ENCODE measurements at places on chromosomes 1 and 21.

GRCh38 chr1:19757641-19758040 lies 42.1 kb downstream of the TMCO4 start:
- no peak for DNase-seq

GRCh38 chr1:147603986-147604385 lies 62.7 kb downstream of the BCL9 start:
- DNase-seq = no peak

DNA sequence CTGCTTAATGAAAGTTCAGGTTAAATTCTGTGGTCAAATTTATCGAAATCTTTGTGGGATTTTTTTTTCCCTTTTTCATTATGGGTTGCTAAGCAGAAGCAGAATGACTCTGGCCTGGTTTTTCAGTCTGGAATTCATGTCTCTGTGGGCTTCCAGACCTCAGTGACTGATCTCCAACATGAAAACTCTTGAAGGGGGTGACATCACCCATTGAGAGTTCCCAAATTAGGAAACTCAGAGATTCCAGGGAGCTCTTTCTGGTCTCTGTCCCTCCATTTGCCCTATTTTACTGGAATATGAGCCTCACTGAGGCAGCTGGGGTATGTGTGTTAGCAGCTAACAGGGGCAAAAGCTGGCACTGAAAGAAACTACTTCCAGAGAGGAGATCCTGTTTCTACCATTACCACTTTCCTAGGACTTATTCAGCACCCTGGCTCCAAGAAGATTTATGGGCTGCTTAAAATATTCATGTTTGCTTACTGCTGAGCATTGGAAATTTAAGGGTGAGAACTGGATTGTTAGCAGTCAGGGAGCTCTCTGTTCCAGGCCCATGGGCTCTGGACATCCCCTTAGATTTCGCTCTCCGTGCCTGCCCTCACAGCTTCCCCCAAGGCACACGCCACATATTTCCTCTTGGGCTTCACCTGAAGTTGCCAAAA lies 203.4 kb upstream of the SPAG17 start:
- no peak for DNase-seq

DNA sequence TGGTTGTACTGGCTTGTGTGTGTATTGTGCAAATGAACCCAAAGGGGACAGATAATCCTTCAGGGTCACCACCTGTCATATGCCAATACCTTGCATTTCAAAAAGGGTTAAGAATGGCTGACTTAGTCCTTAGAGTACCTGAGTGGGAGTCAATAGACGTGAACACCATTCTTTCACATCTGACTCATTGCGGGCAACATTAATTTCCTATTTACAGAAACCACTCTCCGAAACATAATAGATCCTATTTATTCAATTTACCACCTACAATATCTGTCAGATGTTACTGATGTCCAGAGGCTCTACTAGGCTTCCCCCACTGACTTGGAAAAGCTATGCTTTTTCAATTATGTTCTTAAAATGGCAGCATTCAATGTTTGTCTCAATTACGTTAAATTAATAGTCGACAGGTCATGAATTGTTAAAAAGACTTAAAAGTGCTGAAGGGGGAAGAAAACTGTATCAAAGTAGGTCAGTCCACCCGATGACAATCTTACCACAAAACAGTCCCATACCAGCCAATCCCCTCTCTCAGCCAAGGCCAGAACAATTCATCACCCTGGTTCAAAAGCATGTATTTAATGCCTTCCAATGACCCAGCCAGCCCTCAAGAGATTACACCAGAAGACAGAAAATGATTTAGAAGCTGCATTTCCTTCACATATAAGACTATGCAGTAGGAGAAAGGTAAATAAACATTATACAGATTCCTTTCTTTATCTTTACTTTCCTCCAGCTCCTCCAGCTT lies 48.6 kb upstream of the PLA2G2C start:
- no peak for DNase-seq

DNA sequence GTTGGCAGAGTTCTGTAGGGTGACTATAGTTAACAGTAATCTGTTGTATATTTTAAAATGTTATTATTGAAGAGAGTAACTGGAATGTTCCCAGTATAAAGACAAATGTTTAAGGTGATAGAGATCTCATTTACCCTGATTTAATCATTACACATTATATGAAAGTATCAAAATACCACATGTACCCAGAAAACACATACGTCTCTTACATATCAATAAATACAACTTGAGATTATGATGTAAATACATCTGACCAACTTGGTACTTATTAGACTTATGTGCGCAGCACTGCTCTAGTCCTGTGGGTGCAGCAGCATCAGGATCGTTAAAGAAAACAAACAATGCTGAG lies 670 bp upstream of the PARK7 start:
- no peak for DNase-seq

DNA sequence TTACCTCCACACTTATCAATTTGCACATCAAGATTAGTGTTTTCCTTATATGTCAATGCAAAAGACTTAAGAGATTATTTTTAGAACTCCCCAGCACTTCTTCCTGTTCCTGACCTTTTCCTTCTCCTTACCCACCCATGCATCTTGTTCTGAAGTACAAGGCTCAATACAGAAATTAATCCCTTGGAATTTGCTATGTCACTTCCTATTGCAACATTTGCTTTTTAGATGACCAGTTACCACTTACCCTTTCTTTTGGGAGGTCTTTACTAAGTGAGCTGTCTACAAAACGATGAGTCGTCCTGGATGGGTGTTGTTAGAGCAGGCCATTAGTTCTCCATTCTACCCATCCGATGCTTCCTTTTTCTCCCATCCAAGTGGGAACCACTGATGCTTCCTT lies 221.2 kb downstream of the FMN2 start:
- no peak for DNase-seq

DNA sequence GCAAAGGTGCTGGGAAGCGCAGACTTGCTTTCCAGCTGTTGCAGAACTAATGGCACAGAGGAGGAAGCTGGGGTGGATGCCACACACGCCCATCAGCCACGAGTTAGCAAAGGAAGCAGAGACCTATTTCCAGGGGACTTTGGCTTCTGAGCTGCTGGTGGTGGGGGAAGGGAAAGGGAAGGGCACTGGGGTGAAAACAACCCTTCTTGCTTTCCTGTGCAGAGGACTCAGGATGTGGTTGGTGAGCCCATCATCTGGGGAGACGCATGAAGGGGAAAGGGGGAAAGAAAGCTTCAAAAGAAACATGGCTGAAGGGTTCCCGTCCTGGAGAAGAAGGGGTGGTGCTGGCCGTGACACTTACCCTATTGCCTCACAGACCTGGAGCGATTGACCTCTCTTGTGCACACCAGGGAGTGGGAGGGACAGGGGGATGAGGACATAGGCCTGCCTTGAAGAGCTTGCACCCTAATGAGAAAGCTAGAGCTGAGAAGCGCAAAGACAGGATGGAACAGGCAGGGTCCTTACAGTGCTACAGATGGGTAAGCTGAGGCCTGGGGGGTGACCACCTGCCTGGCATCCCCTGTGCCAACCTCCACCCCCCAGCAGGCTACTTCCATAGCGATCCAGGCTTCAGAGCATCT lies 140.8 kb upstream of the RAB4A start:
- DNase-seq = no peak

DNA sequence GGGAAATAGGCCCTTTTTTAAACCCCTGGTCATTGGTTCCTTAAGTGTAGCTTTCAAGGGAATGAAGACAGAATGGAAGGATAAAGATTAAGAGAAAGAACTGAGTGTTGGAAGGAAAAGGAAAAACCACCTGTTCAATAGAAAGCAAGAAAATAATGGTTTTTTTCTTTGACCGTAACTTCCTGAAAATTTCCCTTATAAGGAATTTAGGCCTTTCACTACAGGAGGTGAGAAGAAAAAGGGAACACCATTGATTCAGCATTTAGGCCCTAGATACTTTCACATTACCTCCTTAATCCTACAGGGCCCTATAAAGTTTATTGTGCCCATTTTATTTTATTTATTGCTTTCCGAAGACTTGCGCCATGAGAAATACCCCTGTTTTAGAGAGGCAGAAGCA lies 18.9 kb downstream of the KPNA6 start:
- DNase-seq = no peak

GRCh38 chr1:225608014-225608796 lies 44.7 kb downstream of the ENAH start:
- DNase-seq = no peak

DNA sequence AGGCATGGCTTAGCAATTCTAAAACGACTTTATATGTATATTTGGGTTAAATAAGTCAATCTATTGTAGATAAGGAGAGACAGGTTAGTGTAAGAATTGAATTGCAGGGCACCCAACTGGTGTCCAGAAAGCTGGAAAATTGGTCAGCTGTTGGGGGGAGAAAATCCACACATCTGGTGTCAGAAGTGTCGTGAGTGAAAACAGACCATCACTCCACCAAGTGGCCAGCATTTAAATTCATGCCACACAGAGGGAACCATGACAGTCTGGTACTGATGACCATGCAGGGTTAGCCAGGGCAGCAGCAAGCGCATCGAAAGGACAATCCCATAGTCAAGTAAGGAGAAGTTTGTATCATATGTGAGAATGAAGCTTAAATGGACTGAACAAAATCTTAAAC lies 11.7 kb downstream of the LAX1 start:
- DNase-seq = no peak

DNA sequence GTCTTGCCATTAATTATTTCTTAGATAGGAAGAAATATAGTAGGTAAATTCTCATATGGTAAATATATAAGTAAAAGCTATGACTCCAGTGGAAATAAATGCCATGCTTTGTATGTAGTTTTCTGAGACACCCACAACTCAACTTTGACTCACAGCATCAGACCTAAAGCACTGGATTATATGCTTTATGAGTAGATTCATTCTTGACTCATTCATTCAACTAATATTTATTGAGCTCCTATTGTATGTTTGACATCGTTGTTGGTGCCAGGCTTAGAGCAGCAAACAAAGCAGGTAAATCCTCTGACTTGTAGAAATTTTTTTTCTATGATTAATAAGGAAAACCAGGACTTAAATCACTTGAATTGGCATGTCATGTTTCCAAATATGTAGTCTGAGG lies 211.4 kb downstream of the PTPRC start:
- DNase-seq = no peak

DNA sequence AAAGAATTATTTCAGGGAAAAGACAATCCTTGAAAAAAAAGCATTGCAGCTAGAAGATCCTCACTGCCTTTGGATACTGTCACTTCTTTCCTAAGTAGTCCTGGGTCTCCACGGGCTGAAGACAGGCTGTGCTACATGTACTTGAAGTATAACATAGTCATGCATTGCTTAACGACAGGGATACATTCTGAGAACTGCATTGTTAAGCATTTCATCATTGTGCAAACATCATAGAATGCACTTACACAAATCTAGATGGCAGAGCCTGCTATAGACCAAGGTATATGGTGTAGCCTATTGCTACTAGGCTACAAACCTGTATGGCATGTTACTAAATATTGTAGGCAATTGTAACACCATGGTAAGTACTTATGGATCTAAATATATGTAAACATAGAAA lies 54.0 kb downstream of the KIAA0040 start:
- DNase-seq = no peak

GRCh38 chr21:27393726-27394125 lies 426.8 kb upstream of the ADAMTS5 start:
- DNase-seq = no peak

DNA sequence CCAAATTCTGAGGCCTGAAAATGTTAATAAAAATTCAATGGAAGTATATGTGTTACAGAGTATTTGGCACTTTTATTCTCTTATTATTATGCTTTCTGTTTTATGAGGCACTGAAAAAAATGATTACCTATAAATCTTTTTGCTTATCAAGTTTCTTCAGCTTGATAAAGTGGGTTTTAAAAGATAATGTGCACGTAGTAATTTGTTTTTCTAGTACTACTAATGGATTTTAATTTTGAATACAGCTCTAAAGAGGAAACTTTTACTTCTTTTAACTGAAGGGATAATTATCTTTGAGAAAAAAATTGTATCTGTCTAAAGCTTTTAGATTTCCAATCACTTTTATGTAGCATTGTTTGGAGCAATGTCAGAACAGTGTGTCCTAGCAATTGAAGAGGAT lies 211.4 kb upstream of the L1TD1 start:
- no peak for DNase-seq

GRCh38 chr1:22886211-22886610 lies 86.5 kb downstream of the LACTBL1 start:
- DNase-seq = no peak

GRCh38 chr1:172971241-172971640 lies 79.5 kb downstream of the TNFSF18 start:
- no peak for DNase-seq

GRCh38 chr1:18537386-18538306 lies 56.9 kb downstream of the KLHDC7A start:
- no peak for DNase-seq
